ENCODE measurements at places on chromosomes 7 and 10. TPM values are rescaled to one million over a fixed set of nuclear protein-coding genes. Genes with fewer than 3 reads are reported as not detected.

GRCh38 chr7:17367502-17367901 is 69.0 kb downstream of the AHR start:
- DNase-seq: no peak

DNA sequence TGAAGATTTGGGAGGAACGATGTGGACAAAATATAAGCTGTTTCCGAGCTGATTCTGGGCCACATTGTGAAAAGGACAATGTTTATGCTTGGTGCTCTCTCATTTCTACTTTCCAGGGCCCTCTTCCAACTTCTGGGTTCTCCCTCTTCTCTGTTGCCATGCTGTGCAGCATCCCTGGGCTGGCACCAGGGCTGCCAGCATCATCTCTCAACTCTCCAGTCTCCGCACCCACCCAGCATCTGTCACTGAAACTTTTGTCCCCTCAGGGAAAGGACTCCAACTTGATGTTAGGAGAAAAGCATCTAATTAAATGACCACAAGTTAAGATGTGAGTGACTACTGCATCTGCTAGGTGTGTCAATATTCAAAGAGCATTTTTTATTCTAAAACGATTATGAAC is 26.7 kb downstream of the CFAP58 start:
- DNase-seq: no peak

GRCh38 chr7:130932667-130933432 is 198.8 kb upstream of the KLF14 start:
- no peak for DNase-seq

DNA sequence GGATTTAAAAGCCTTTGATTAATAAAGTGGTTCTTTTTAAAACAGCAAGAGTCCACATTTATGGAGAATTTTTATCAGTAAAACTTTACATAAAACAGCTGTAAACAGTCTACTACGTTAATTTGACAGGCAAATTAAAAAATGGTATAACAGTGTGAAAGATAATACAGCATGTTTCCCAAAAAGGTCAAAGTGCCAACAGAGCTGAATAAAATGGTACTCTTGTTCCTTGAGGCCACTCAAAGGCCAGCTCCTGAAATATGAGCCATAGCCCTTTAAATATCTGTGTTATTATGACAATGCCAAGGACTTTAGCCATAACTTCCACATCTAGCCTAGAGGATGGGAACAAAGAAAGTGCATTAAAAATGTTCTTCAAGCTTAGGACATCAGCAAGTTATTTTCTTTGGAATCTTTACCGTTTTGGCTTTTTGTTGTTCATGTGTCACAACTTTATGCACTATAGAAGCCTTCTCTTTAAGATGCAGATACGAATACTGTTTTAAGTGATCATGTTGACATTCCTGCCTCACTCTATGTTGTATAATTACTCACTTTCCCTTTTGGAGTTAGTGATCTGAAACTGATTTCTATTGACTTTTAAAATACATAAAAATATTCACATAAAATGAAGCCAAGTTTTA is 165.6 kb downstream of the RNLS start:
- DNase-seq: no peak

GRCh38 chr7:2511769-2512168 is 7.8 kb upstream of the LFNG start:
- DNase-seq: no peak

GRCh38 chr10:3180355-3181025 is 7.9 kb upstream of the PITRM1 start:
- DNase-seq: no peak

DNA sequence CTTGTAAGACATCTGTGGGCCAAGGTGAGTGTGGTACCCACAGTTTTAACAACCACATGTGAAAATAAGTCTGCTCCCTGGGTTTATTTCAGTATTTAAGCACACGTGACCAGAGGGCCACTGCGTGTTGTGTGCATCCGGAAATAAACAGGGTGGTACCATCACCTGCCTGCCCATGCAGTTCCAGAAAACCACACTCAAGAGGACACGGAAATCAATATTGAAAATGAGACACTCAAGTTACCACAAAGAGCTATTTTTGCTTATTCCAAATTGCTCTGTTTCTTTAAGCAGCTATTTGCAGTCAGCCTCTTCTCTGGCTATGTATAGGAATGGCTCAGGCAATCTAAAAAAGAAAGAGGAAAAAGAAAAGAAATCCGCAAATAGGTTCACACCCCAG is 71.8 kb upstream of the LOXL4 start:
- DNase-seq: no peak

DNA sequence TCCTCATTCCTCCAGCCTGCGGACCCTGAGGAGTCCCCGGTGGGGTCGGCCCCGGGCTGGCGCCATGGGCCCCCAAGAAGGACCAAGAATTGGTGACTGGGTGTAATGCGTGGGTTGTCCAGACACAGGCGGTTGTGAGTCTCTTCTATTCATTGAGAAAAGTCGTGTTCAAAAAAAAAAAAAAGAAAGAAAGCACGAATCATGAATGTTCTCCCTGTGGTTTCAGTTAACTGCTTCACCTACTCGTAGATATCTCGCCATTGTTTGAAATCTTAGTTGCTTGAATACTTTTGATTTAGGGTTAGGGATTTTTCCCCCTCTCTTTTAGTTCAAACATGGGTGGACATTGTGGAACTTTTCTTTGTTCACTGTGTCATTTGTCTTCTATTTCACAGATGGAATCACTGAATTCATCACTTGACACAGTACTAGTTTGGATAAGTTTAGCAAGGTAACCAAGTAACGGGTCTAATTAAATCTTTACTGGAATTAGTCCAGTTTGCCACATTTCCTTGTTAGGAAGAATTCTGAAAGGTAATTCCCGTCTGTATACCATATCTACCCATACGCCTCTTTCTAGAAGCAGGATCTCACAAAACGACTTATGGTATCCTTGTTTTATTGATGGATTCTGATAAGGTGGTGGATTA is 775 bp downstream of the STARD3NL start:
- DNase-seq: no peak

DNA sequence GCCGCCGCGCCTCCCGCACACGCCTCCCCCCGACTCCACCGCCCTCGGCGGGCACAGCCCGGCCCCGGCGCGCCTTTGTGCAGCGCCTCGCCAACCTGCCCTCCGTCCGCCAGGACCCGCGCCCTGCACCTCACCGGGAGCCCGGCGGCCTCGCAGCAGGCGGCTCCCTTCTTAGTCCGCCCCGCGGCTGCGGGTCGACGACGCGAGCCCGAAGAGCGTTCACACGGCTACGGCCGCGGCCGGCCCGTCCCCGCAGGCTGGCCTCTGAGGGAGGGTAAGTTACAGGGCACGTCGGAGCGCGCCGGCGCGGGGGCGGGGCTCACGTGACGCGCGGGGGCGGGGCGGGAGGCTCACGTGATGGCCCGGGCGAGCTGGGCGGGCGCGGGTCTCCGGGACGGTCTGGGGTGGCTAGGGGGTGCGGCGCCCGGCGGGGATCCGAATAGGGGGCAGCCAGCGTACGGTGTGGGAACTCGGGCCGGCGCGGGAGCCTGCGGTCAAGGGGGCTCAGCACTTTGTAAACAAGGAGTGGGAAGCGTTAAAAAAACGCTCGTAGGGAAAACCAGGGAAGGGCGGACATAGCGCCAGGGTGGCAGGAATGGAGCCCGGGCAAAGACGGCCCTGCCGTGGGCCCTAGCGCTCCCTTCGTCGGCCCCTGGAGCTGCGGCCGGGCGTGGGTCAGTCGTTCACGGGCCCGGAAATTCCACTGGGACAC is at the start of gene ARHGAP12:
TSS of gene ARHGAP12 (minus strand) at position 283 of the 712 bp plus-strand sequence. CDS start 19,976 bp downstream, outside the sequence.
- DNase-seq: peak; percentile 82

GRCh38 chr7:2761801-2762497 is 73.9 kb downstream of the AMZ1 start:
- DNase-seq: no peak

GRCh38 chr10:14429043-14429700 is 98.4 kb upstream of the FRMD4A start:
- no peak for DNase-seq

MCMBP gene
- 60.4 TPM for polyA plus RNA-seq

SMKR1 gene
- polyA plus RNA-seq: 0.86 TPM

MICU1 gene
- 22.5 TPM for polyA plus RNA-seq

ELAPOR2 gene
- polyA plus RNA-seq: 0.07 TPM

TMEM243 gene
- 18.3 TPM for polyA plus RNA-seq

USP6NL gene
- 7.2 TPM for polyA plus RNA-seq

PI4K2A gene
- 55.8 TPM for polyA plus RNA-seq

FGFBP3 gene
- 0.11 TPM for polyA plus RNA-seq

TMEM184A gene
- polyA plus RNA-seq: 5.5 TPM

FGL2 gene
- polyA plus RNA-seq: 0.03 TPM

DENND2A gene
- 0.25 TPM for polyA plus RNA-seq

KIAA1549 gene
- 2.4 TPM for polyA plus RNA-seq

BMPER gene
- polyA plus RNA-seq: 0.05 TPM

NKX1-2 gene
- 3.4 TPM for polyA plus RNA-seq

AGR2 gene
- polyA plus RNA-seq: 8.7 TPM

ZNF736 gene
- 0.99 TPM for polyA plus RNA-seq
